ENCODE measurements at places on chromosomes 6 and 20.

DNA sequence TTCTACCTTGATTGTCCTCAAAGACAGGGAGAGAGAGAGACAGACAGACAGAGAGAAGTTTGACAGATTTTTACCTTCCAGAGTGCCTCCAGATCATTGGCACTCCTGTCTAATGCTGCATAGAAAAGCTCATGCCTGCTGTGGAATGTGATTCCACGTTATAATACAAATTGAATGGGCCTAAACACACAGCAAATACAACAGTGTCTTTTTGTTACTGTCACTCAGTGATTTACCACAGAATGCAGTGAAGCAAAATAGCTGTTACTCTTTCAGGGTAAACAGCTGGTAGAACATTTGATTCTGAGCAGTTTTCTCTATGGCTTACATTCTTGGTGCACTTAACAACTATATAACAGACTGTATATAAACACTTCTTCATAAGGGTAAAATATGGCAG is 558.7 kb downstream of the LMBRD1 start:
- no peak for DNase-seq

GRCh38 chr6:47235964-47236760 is 73.5 kb downstream of the TNFRSF21 start:
- DNase-seq: no peak

GRCh38 chr20:38730167-38730988 is 6.1 kb downstream of the SLC32A1 start:
- no peak for DNase-seq

DNA sequence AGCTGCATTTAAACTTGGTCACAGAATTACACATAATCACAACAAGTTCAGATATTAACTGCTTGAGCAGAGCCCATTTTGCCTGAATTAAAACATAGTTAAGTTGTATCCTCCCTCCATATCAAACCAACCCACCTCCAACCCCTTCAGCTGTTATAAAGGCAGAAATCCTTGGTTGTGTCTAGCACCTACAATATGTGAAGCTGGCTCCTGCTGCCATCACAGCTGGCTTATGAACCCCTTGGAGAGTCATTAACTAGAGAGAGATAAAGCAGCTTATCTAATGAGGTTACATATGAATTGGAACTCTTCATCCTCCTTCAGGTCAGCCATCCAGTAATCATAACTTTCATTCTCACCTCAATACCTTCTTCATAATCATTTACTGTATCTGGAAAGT is 101.8 kb downstream of the EPHA7 start:
- no peak for DNase-seq

GRCh38 chr6:105111105-105111504 is 68.7 kb downstream of the POPDC3 start:
- no peak for DNase-seq

DNA sequence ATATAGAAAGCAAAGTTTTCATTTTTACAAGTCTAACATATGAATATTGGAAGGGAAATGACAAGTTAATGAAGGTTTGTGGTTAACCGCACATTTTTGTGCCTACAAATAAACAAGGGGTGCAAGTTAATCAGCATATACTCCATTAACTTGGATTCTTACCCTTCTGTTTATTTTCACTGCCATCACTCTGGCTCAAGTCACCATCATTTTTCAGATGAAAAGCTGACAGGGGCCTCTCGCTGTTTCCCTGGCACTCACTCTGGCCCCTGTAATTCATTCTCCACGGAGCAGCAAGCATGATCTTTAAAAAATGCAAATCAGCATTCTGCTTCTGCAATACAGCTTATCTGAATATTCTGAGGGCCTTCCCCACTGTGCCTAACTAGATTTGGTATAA is 29.8 kb downstream of the APCDD1L start:
- DNase-seq: peak; percentile 5

GRCh38 chr20:63509088-63509564 is 10.2 kb upstream of the EEF1A2 start:
- DNase-seq: no peak

- DNase-seq: no peak
Measured at GRCh38 chr6:68652117-68652536, 17.0 kb downstream of the ADGRB3 start.

GRCh38 chr6:169092375-169092774 is 161.3 kb downstream of the THBS2 start:
- DNase-seq: no peak

DNA sequence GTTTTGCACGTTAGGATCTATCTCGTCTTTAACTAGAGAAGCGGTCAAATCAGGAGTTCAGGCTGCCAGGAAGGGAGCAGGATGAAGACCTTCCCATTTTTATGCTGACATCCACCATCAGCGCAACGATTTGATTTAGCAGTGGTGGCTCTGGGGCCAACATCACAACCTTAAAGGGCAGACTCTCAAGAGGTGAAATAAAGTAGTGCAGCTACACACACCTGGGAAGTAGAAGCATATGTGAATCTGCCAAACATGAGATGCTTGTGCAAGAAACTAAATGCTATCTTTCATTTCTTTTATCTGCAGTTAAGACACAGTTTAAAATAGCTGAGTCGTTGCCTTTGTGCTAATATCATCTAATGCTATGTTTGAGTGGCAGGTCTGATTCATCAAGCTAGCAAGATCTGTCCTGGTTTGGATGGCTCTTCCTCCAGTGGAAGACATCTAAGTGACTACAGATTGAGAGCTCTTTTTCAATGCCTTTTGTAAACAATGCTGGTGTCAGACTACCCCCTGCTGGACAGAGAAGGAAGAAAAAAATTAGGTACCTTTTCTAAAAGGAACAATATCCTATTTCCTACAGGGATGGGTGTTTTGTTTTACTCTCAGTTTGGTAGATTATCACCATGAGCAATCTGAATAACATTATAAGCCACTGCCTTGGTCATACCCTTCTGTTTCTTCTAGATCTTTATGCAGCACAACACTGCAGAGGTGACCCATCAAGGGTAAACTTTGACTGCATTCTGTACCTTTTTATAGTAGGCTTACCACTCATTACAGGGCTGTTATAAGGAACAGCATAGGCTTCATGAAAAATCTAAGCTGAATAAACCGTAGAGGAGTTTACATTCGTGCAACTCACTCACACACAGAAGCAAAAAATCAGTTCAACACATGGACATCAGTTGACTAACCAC is 171.6 kb upstream of the FBXL4 start:
- DNase-seq: peak; percentile 43

DNA sequence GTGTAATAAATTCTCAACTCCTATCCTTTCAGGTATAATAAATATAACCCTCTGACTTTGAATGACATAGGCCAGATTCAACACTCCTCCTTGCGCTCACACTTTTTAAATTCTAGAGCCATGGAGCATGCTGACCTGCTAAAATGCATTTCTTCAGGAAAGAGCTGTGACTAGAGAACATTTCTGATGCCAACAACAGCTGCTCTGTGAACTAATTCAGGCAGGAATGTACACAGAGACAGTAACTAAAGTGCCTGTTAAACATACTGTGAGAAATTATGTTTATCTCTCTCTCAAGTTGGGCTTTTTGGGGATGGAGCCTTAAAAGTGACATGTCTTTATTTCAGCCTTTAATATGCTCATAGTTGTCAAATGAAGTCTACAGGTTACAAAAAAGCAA is 8.3 kb downstream of the NHSL1 start:
- peak; percentile 67 for DNase-seq

DNA sequence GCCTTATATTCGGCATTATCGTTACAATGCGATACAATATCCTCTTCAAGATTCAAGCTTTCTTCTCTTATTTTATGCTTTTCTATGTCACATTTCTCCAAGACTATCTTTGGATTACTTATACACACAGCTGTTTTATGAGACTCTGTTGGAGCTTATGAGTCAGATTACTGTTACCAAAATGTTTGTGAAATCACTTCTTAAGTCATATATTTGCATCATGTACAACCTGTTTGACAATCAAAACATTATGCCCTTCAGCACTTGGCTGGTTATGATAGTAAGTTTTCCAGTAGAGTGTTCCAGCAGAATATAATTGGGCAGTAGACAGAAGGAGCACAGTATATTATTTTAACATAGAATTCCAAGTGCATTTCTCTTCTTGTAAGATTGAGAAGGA is 35.2 kb downstream of the BMP6 start:
- peak; percentile 57 for DNase-seq

DNA sequence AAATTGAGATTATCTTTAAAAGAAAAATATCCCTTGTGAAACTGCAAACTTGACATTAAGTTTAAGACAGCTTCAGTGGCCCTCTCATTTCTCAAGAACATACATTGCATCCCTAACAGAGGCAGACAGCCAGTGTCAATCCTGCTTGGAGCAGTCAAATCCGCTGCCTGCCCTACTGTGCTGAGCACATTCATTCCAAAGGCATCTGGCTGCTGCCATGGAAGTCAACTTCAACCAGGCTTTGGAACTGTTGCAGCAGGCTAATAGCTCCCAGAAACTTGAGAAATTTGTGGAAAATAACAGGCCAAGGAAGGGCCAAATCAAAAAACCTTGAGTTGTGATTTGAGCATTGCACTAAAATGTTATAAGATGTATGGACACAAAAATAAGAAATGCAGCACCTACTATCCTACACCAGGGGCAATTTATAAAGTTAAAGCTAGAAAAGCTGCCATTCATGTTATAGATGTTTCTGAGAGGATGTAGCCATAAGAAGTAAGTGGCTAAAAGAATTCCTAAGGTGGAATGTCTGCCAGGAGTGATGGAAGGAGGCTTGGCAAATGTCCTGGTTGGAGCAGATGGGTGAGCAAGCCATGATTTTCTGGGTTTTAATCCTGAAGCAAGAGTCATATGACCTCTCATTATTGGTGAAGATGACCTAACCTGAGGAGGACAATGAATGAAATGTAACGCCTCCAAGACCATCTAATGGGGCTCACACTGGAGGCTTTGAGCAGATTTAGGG is 31.4 kb upstream of the HAO1 start:
- DNase-seq: no peak

GRCh38 chr20:40265825-40266533 is 423.1 kb downstream of the MAFB start:
- no peak for DNase-seq

GRCh38 chr6:25833136-25833535 is 1.3 kb upstream of the SLC17A1 start:
- DNase-seq: no peak

Measured in LHCN-M2 (cell line).